DMS 273 treated with DMSO at 0.1 percent for 48 hours (cell line): ENCODE measurements at places on chromosomes 13 and 19.

GRCh38 chr13:105333416-105333815 is 1202.0 kb downstream of the EFNB2 start:
- DNase-seq, result no peak

GRCh38 chr13:45943965-45944364 is 92.4 kb upstream of the SIAH3 start:
- no peak for DNase-seq

DNA sequence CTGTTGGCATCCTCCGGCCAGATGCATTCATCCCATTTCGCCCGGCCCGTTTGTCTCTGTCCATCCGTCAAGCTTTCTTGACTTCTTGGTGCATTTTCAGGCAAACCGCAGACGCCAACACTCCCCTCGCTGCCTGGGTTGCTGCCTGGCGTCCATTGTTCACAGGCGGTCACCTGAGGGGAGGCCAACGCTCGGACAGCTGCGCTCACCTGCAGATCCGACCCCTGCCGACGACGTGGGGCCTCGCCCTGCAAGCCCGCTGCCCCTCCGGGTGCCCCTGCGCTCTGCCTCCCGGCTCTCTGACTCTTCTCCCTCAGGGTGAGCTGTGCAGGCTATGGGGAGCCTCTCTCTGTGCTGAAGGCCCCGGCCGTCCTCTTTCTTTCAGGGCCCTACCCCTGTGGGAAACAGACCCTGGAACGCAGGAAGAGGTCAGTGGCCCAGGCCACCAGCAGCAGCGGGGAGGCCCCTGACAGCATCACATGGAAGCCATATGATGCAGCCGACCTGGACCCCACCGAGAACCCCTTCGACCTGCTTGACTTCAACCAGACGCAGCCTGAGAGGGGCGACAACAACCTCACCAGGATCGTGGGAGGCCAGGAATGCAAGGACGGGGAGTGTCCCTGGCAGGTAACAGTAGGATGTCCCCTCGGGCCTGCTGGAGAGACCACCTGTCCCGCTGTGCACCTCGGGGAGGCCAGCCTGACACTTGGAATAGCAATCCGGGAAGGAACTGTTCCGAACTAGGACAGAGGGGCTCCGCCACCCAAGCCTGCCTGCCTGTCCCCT is 14.8 kb upstream of the PROZ start:
- DNase-seq, result no peak

GRCh38 chr19:35045667-35046300 is 4.3 kb downstream of the HPN start:
- DNase-seq, result peak; percentile 24

DNA sequence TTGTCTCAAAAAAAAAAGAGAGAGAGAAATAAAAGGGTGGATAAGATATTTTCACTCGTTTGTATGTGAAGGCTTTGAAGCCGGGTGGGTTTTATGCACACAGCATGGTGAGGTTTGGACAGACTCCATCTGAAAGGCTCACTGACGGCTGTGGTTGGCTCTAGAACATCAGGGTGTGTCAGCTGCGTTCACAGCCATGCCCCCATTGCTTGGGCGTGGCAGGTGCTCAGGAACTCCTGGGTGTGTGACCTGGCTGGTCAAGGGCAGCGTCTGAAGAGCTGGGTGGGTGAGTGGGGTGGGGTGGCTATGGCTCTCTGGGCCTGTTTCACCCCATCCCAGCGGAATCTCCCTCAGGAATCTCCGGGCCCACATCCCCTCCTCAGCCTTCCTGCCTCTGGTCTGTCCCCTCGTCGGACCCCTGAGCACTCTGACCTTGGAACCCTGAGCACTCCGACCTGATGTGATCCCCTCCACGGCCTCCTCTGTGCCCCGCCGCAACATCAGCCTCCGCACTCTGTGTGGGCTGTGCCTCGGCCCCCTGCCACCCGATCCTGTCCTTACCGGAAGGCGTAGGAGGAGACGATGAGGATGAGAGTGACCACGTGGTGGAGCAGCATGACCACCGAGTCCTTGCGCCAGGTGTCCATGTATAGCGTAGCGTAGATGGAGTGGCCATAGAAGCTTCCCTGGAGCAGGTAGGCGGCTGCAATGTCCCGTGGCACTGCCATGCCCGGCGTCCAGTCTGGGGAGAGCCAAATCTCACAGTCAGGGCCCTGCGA is 12.2 kb downstream of the CERS1 start:
- no peak for DNase-seq

DNA sequence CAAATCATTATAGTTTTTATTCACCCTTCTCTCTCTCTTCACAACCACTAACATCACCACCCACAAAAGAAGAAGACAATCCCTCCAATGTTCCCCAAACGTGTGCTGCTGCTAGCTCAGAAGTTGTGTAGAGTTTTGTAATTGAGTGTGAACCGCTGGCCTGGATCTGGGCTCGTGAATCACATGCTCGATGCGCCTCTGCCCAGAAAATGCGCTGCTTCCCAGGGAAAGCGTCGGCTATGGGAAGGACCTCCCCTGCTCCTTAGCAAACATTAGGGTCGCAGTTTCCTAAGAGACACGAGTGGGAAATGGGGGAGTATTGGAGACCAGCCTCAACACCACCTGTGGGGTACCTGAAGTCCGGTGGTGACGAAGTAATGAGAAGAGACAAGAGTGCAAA is 38.4 kb upstream of the ZNF726 start:
- DNase-seq, result no peak

- DNase-seq, result no peak
Observed at GRCh38 chr19:36894849-36895383, 21.2 kb downstream of the ZNF829 start.

DNA sequence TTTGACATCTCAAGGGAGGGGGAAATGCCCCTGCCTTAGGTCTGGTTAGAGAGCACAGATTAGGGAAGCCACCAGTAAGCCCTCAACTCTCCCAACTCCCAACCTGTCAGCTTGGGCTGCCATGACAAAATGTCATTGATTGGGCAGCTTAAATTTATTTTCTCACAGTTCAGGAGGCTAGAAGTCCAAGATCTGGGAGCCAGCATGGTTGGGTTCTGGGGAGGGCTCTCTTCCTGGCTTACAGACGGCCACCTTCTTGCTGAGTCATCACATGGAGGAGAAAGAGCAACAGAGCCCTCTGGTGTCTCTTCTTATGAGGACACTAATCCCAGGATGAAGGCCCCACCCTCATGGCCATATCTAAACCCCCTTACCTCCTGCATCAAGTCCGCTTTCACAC is 24.2 kb downstream of the C19orf12 start:
- DNase-seq, result peak; percentile 26

GRCh38 chr13:80083853-80084676 is 256.9 kb downstream of the SPRY2 start:
- DNase-seq, result peak; percentile 44

- no peak for DNase-seq
Observed at GRCh38 chr19:49918089-49918488, 10.9 kb upstream of the ATF5 start.

- DNase-seq, result no peak
Observed at GRCh38 chr13:61700181-61700580, 284.5 kb upstream of the PCDH20 start.

DNA sequence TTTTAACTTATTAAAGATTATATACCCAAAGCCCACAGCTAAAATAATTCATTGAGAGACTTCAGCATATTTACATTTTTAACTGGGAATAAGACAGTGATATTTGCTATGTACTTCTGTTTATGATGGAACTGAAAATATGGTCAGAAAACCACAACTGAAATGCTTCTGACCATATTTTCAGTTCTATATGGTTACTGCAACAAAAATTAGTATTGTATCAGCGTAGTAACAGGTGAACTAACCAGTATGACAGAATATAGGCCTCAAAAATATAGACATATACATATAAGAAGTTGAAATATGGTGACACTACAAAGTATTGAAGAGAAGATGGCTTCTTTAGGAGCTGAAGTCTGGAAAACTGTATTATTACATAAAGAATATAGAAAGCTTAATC is 857.4 kb downstream of the OLFM4 start:
- no peak for DNase-seq

DNA sequence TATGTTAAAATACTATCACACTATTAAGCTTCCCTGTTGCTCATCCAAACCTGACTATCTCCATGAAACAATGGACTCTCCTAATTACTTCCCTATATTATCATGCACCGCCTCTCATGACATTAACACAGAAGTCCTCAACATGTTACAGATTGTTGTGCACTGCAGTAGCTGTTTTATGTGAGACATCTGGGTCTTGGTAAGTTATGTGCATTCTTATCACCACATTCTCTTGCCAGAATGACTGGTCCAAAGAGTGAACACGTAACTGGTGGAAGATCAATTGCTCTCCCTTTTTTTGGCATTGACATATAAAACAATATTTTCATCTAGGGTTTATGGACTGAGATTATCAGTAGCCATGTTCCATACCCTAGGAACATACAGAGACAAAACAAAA is 59.4 kb downstream of the POSTN start:
- DNase-seq, result no peak

DNA sequence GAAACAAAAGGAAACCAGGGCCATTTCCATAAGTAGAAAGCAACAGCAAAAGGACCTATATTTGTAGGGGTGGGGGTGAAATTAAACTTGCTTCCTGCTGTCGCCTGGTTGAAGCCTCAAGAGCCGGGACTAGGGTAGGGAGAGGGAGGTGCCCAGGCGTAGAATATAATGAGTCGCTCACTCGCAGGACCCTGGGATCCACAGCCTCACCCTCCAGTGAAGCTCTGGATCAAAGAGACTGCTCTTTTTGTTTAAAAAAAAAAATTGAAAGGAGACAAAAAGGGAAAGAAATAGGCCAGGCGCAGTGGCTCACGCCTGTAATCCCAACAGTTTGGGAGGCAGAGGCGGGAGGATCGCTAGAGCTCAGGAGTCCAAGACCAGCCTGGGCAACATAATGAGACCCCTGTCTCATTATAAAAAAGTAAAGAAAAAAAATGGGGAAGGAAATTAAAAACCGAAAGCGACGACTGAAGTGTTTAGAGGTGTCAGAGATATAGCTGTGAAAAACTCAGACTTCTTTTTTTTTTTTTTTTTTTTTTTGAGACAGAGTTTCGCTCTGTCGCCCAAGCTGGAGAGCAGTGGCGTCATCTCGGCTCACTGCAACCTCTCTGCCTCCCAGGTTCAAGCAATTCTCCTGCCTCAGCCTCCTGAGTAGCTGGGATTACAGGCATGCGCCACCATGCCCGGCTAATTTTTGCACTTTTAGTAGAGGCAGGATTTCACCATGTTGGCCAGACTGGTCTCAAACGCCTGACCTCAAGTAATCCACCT is 10.9 kb upstream of the ADGRE5 start:
- DNase-seq, result no peak

DNA sequence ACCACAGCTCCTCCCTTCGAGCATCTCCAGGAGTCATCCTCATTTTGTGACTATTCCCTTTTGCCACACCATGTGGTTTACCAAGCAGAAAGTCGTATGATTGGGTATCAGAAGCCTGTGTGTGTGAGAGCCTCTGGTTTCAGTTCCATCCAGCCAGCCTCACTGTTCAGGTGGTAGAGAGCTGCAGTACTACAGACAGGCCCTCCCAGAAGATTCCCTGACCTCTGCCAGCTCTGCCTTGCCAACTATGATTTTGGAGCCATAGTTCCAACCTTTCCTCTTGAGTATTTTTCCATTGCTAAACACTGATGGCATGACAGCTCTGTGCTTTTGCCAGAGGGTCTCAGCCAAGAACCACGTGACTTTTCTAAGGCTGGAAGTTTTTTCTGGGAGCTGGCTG is 82.5 kb downstream of the DHRS12 start:
- no peak for DNase-seq

GRCh38 chr19:38280030-38280921 is 15.9 kb downstream of the SPINT2 start:
- DNase-seq, result no peak

DNA sequence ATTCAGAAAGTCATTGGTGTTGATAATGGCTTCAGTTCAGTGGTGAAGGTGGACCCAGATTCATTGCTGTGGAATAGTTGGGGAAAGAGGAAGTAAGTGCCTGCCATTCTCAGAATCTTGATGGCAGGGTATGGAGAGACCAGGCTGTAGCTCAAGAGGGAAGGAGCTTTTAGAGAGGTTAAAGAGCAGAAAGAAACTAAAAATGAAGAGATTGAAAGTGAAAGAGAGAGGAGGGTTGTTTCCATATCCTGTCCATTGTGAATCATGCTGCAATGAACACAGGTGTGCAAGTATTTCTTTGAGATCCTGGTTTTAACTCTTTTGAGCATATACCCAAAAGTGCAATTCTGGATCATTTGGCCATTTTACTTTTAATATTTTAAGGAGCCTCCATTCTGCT is 12.5 kb downstream of the GJB6 start:
- no peak for DNase-seq

DNA sequence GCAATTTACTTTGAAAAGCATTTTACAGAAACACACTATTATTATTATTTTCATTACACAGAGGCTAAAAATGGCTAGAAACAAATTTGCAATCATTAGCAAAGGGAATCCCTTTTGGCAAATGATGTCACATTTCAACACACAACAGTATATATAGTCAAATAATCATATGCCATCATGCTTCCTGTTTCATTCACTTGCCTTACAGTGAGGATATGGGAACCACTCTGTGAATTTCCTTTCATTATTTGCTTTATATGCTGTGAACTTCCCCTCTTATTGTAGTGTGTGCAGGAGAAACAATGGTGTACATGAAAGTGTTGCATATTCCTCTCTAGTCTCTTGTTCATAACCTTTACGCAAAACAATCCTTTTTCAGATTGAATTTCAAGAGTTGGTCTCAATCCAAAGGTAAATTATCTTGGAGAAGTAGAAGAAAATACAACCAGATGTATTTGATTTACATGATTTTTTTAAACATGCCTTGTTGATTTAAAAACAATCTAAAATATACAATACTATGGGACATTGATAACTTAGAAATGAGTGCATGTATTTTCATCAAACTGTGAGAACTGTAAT is 657.3 kb downstream of the EFNB2 start:
- DNase-seq, result no peak

DNA sequence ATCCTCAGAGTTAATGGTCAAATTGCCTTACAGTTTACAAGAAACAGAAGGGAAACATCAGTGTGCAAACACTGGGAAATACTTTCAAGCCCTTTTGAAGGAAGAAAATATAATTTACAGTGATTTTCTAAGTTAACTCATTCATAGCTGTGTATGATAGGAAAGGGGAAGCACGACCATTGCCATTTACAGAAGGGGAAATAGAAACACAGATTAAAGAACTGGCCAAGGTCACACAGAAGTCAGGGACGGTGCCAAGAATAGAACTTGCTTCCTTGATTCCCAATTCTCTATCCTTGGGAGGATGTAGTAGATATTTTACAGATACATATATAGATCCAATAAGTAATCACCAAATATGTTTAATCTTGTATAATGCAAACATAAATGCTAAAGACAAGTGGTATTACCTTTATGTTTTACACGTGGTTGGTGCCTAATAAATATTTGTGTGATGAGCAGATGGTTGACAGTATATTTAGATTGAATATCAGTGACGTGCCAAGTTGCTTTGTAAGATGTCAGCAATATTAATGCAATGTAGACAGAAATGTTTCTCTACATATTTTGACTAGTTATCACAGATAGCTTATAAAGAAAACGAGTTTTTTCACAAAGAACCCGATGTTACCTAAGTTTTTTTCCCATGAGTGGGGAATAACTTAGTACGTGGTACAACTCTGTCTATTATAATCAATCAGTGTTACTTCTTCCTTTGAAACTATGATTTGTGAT is 73.1 kb downstream of the FLT1 start:
- no peak for DNase-seq

GRCh38 chr19:23343434-23344010 is 51.7 kb downstream of the ZNF91 start:
- no peak for DNase-seq

GRCh38 chr19:19775891-19776205 is 42.9 kb upstream of the ZNF14 start:
- DNase-seq, result no peak
